ENCODE measurements at places on chromosomes 3 and 15.

DNA sequence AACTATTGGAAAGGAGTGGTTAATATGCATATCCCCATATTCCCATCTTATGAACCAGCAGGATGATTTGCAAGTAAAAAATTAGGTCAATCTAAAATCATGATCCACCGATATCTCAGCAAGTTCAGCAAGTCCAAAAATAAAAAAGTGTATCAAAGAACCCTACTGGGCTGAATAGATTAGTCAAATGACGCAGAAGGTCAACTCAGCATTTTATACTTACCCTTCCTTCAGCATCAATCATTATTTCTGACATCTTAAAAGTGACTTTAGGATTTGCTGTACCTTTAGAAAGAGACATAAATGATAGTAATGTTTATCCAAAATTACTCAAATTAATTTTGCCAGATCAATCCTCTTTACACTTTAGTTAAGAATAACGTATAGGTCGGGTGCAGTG, 32.6 kb downstream of the DPP8 start:
- DNase-seq: no peak

DNA sequence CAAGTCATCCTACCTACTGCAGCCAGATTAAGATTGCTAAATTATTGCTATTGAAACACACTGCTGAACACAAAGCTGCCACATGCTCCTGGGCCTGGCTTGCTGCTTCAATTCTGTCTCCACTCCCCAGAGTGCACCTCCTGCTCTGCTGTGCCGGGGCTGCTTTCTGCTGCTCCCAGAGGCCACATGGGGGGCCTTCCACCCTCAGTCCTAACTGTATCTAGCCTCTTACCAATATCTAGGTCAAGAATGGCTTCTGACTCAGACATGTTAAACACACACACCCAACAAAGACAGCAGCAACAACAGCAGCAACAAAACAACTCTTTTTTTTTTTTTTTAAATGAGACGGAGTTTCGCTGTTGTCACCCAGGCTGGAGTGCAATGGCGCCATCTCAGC, 33.0 kb downstream of the MYZAP start:
- no peak for DNase-seq

- DNase-seq: no peak
These were observed 13.2 kb downstream of the IL1RAP start for GRCh38 chr3:190526787-190527762.

- DNase-seq: no peak
These were observed 152.3 kb downstream of the NR1I2 start for GRCh38 chr3:119934249-119934648.

GRCh38 chr3:132399054-132399929, 18.0 kb upstream of the DNAJC13 start:
- DNase-seq: peak; percentile 26

GRCh38 chr15:85583923-85584390, 203.6 kb downstream of the AKAP13 start:
- DNase-seq: no peak

DNA sequence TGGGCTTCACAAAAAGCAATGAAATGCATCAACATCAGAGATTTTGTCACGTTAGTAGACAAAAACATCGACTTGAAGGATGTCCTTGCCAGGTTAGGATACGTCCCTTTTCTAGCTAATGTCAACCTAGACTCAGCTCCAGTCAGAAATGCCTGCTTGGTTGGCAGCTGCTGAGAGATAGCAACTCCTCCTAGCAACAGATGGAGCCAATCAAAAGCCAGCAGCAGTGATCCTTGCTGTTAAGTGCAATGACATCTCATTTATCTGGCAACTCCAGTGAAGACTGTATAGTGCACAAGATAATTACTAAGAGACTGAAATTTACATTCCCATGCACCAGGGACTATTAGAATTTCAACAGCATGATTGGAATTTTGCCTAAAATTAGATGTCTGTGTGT, 424.1 kb downstream of the FGF12 start:
- no peak for DNase-seq

- no peak for DNase-seq
These were observed 58.3 kb downstream of the CLEC3B start for GRCh38 chr3:45084361-45084760.

DNA sequence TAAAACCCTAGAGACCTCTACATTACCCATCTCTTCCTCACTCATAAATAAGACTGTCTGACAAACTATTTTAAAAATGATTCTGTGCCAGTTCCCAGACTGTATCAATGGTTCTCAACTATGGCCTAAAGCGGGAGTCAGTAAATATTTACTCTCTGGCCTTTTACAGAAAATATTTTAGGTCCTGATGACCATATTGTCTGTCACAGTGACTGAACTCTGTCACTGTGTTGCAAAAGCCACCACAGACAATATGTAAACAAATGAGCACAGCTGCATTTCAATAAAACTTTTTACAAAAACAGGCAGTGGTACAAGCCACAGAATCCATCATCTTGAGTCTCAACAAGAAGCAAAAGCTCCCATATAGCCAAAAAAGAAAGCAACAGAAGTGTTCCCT, 45.4 kb downstream of the PLOD2 start:
- DNase-seq: no peak

DNA sequence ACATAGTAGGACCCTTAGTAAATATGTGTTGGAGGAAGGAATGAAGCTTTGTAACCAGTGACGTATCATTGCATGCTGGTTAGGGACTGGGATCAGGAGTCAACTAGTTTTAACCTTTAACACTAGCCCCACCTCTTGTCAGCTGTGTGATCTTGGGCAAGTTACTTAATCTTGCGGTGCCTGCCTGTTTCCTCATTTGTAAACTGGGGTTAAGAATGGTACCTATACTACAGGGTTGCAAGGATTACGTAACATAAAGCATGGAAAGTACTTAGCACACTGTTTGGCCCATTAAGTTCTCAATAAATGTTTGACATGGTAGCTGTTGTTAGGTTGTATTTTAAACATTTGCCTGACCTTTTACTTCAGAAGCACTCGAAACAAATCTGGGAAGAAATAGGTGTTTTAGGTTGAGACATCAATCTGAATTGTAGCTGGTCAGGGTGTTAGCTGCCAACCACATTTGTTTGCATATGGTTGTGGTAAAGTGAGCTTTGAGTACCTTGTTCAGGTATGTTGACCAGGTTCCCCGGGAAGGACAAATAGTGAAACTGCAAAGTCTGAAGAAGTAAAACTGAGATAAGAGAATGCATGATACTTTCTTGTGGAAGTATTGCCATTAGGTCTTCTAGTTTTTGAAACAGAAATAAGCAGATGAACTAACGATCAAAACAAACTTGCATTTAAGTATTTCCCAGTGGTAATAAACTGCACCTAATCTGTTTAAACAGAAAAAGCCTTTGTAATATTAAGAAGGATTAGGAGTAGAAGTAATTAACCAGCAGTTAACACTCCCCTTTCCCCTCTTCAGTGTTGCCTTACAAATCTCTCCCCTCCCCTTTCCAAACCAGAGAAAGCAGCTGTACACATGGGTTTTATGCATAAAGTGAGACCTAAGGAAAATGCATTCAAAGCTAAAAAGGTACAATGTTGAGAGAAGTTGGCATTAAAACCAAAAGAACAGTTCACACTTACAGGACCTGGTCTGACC, 25.8 kb upstream of the SCAANT1 start:
- DNase-seq: no peak

- no peak for DNase-seq
These were observed 24.5 kb upstream of the TRAK1 start for GRCh38 chr3:42066516-42067181.

DNA sequence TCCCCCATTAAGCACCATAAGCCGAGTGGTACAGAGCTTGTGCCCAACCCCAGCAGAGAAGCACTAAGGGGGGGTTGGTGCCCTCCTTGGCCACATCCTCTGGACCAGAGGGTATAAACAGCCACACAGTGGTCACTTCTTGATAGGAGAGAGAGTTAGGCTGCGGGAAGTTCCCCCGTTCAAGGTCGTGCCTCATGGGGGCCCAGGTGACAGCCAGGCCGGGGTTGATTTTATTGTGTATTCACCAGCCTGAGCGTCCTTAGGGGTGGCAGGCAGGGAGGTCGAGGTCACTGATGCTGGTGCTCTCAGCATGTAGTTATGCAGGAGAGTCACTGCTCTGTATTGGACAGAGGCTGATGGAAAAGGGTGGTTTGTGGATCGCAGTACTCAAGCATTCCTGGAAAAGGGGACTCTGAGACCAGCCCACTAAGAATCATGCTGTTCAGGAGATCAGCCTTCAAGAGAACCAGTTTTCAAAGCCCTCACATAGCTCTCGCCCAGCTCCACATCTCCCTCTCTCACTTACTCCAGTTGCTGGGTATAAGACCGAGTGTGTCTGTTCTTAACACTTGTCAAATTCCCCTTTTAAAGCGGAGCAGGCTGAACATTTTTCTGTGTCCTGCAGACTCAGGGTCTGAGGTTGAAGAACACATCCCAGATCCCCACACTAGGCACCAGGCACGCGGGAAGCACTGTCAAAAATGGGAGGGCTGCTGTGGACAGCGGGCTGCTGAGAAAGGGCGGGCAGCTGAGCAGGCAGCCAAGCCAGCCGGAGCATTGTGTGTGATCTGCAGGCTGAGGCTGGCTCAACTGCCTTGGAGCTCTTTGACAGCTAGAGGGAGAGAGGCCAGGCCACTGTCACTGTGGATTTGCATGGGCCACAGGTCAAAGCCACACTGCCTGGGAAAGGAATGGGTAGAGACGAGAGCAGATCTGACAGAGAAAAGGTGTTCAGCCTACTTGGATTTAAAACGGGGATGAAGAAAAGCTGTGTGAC, 279.3 kb upstream of the LRRFIP2 start:
- DNase-seq: no peak

- no peak for DNase-seq
These were observed 25.9 kb upstream of the UBE2Q2 start for GRCh38 chr15:75817138-75817935.

GRCh38 chr15:40252438-40253166, 13.7 kb downstream of the PAK6 start:
- DNase-seq: no peak

DNA sequence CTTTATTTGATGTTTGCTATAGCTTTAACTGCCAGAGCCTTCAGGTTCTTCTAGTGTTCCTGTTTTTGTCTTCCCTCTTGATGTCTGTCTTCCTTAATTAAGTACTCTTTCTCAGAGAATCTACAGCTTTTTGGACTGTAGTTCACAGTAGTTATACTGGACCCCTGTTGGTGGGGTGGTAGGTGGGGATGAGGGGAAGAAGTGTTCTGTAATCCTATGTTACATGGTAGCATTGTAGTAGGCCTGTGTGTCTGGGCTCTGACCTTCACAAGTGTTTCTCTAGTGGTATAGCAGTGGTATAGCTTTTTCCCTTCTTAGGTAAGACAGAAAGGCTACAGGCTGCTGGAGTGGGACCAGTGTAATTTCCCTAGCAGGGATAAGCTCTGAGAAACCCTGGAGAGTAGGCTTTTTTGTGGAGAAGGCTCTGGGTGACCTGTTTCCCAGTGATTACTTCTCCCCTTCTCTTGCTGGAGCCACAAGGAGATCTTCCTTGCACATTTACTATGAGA, 59.6 kb downstream of the CHRNA7 start:
- DNase-seq: no peak

DNA sequence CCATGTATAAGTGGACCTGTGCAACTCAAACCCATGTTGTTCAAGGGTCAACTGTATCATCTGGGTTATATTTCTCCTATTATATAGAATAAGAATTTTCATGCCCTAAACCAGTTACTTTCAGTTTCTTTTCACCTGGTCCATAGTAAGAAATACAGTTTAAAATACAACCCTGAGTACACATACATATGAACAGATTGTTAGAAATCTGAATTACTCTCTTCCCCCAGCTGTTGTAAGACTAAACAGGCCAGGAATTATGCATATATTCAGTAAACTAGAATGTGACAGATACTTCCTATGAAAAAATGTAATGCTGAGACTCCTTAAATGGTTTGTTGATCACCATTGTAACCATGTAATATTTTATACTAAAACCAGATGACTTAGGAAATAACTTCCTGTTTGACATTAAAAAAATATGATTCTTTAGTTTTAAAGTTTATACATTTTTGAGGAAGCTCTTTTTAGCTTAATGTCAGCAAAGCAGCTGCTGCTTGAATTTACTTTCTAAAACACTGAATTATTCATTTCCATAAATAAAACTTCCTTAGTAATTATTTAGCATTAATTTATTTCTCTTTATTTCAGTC, 52.5 kb upstream of the ZCWPW2 start:
- DNase-seq: no peak

GRCh38 chr3:48966367-48966766, 23.7 kb upstream of the P4HTM start:
- DNase-seq: no peak

GRCh38 chr3:51224283-51224682, 160.8 kb upstream of the MANF start:
- DNase-seq: no peak

- DNase-seq: no peak
These were observed 2.8 kb upstream of the PLXNB1 start for GRCh38 chr3:48432411-48433371.

- no peak for DNase-seq
These were observed 20.5 kb upstream of the DCBLD2 start for GRCh38 chr3:98921957-98922356.

DNA sequence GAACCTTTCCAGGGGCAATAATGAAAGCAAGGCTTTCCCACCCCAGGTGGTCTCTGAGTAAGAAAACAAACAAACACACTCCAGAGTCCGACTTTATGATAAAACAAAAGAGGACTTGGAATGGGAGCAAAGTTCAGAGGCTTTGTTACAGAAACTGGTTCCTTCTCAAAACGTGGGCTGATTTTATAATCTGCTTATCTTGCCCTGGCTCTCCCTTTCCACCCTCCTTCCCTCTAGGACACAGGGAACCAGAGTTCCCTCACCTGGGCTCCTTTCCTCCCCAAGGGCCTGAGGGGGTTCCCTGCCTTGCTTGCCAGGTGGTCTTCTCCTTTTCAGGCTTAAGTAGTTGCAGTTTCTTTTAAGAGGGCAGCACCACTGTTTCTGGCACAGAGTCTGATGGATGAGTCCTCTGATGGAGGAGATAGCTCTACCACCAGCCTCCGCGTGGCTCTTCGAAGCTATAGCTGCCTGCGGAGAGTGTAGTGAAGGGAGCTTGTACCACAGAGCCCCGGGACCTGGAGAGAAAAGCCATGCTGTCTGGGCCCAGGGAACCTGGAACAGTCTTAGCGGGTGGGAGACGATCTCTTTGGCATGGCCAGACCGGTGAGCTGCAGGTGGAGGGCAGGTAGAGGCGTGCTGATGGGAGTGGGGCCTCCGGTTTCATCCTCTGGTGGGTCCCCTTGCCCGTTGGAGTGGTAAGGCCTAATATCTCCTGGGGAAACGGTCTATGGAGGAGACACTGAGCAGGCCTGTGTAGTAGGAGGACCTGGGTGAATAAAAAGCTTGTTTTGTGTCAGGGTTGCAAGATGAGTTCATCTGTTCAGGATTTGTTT, 68.7 kb downstream of the SMAD6 start:
- DNase-seq: no peak

- no peak for DNase-seq
These were observed 65.5 kb upstream of the HRH1 start for GRCh38 chr3:11088831-11089230.

- no peak for DNase-seq
These were observed 48.9 kb downstream of the SSUH2 start for GRCh38 chr3:8595695-8596115.

- no peak for DNase-seq
These were observed 93.8 kb upstream of the UBE2E1 start for GRCh38 chr3:23711916-23712494.
